Amniotic stem cell (primary cell): ENCODE measurements at places on chromosomes 6 and 20.

GRCh38 chr6:128807577-128807976 lies 75.4 kb upstream of the LAMA2 start:
- DNase-seq, result no peak

DNA sequence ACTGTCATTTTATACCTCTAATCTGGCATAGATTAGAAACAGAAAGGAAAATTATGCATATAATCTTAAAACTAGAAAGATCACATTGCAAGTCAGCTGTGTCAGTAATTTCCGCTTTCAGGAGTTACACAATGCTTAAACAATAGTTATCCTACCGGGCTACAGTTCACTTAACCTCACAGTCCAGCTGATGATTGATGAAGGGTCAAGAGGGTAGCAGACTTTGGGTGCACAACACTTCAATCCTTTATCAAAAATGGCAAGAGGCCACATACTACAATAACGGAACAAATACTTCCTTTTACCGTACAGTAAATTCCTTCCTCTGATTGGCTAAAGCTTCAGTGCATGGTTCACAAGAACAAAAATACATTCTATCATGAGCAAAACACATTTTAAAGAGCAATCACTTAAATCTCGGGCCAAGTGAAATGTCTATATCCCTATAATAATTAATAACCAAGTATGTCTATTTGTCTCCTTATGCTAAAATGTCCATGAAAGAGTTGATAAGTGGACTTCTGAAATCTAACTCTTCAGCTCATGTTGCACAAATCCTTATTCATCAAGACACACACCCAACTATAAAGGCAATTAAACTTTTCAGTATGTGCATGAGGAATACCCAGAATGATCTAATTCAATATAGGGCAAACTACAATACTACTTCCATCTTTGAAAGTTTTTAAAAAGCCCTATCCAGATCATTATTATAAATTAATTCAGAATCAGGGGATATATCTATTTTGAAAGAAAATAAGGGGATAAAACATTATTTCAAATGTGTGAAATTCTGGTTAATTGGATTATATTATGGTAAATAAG lies 76.8 kb downstream of the HIVEP2 start:
- no peak for DNase-seq

- peak; percentile 65 for DNase-seq
Observed at GRCh38 chr6:42781796-42782688, at the start of gene BICRAL. Gene BICRAL (plus strand): TSS chr6:42782052. CDS start chr6:42822023, 39,971 bp downstream.

GRCh38 chr6:142844065-142844755 lies 100.8 kb downstream of the HIVEP2 start:
- peak; percentile 36 for DNase-seq

DNA sequence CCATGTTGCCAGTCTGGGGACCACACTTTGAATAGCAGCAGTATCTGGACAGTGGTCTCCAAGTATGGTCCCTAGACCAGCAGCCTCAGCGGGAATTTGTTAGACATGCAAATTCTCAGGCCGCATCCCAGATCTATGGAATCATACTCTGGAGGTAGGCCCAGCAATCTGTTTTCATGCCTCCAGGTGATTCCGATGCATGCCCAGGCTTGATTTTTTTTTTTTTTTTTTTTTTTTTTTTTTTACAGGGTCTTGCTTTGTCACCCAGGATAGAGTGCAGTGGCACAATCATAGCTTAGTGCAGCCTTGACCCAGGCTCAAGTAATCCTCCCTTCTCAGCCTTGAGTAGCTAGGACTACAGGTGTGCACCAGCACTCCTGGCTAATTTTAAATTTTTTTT lies 682 bp upstream of the SLA2 start:
- DNase-seq, result no peak

GRCh38 chr6:87636315-87636714 lies 46.4 kb downstream of the ORC3 start:
- no peak for DNase-seq

- no peak for DNase-seq
Observed at GRCh38 chr6:117555882-117556498, 46.3 kb downstream of the GOPC start.

GRCh38 chr6:66538551-66539135 lies 831.6 kb upstream of the EYS start:
- no peak for DNase-seq

- DNase-seq, result no peak
Observed at GRCh38 chr6:18189196-18189595, 34.0 kb downstream of the KDM1B start.

GRCh38 chr6:45707176-45707575 lies 308.5 kb downstream of the CLIC5 start:
- DNase-seq, result no peak

DNA sequence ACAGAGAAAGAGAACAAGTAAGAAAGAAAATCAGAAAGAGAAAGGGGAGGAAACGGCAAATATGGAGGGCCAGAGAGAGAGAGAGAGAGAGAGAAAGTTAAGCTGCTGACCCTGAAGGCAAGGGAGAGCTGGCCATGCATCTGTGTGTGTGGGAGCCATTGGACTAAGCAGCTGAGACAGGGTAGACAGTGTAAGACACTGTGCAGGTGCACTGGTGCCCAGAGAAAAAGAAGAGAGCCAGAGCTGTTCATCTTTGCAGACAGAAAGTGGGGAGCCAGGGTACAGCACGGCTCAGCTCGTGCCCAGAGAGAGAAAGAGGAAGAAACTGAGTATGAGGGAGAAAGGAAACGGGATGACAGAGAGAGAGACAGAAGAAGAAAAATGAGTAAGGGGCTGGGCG lies 24.2 kb upstream of the ZNF318 start:
- DNase-seq, result no peak

DNA sequence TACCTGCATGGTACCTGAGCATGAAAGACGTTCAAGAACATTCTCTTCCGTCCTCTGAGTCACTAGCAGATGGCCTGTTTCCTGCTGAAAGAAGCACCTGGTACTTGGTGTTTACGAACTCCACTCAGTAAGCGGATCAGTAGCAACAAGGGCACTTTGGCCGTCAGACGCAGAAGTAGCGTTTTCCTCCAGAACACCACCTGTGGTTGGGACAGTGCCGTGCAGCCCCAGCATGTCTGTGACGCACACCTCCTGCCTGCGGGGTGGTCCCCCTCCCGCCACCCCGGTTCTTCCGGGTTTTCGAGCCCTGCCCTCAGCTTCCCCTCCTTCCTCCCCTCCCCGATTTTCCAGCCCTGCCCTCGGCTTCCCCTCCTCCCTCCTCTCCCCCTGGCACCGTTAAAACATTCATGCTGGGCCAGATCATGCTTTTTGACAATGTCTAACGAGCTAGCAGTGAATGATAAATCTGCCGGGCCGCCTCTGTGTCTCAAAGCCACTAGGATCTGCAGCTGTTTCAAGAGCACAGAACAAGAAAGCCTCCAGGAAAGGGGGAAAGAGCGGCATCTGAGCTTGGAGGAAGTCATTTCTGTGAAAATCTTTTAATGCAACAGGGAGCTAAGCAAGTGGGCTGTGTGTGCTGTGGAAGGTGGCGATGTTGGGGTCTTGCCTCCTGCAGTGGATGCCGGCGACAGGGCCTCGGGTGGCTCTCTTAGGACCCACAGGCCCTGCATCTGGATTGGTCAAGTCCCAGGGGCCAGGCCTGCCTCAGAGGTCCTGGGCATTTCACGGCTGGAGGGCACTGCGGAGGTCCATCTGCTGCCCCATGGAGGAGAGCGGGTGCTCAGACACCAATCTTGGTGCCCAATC lies 207.9 kb downstream of the ERMARD start:
- no peak for DNase-seq

DNA sequence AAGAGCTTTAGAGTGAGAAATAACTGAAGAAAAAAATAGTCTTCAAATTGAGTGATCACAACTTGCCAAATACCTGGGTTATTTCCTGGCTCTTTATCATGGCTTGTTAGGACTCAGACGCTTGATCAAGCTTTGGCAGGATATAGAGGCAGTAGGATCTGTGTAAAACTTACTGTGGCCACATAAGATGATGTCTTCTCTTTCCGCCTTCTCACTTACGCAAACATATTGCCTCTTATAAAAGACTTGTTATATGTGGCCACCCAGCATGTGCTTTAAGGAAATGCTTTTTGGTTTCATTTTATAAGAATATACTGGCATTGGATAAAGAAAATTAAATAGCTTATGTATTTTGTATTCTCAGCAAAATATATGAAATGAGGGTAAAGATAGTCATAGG lies 101.8 kb upstream of the AKIRIN2 start:
- DNase-seq, result no peak
